ENCODE measurements at places on chromosomes 7 and 10. TPM values are rescaled to one million over a fixed set of nuclear protein-coding genes. Genes with fewer than 3 reads are reported as not detected.

- no peak for DNase-seq
Observed at GRCh38 chr7:35754741-35755140, 46.1 kb upstream of the SEPTIN7 start.

DNA sequence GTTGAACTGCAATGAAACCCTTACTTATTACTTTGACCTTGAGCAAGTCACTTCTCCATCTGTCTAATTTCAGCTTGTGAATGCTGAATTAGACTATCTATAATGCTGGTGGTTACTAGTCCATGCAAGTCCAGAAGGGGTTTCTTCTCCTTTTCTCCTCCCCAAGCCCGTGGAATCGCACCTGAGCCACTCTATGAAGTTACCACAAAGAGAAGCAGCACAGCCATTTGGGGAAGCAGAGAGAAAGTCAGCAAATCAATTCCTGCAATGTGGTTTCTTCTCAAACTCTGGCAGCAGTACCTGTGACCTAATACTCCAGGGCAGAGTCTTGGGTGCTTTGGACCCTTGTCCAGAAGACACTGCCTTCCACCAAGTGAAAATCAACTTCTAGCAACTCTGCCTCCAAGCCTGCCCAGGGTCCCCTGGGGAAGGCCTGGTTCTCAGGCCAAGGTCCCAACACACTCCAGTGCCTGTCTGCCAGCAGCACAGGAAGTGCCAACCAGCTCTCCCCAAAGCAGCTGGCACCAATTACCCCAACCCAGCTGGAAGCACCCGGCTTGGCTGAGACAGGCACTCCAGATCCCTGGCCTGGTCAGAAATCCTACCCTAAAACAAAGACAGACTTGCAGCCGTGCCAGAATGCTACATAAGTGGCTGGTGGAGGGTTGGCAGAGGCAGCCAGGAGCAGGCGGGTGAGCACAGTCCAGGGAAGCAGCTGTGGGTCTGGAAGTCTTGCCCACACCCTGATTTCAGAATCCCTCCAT, 200.3 kb downstream of the LSM5 start:
- no peak for DNase-seq

DNA sequence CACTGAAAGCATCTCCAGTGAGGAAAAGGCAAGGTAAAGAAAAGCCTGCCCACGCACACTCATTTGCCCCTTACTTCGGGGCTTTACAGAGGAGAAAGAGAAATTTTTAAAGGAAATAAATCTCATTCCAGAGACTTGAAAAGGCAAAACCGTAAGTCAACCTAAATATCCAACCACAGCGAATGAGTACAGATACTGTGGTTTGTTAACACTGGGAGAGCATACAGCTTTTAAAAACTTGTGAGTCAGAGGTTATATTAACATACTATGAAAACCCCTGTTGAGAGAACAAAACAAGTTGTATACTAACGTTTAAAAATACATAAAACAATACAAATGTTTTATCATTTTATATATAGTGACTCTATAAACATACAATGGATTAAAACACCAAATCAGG, 28.6 kb upstream of the ST7 start:
- no peak for DNase-seq

GRCh38 chr10:61314273-61314672, 138.9 kb downstream of the TMEM26 start:
- no peak for DNase-seq

DNA sequence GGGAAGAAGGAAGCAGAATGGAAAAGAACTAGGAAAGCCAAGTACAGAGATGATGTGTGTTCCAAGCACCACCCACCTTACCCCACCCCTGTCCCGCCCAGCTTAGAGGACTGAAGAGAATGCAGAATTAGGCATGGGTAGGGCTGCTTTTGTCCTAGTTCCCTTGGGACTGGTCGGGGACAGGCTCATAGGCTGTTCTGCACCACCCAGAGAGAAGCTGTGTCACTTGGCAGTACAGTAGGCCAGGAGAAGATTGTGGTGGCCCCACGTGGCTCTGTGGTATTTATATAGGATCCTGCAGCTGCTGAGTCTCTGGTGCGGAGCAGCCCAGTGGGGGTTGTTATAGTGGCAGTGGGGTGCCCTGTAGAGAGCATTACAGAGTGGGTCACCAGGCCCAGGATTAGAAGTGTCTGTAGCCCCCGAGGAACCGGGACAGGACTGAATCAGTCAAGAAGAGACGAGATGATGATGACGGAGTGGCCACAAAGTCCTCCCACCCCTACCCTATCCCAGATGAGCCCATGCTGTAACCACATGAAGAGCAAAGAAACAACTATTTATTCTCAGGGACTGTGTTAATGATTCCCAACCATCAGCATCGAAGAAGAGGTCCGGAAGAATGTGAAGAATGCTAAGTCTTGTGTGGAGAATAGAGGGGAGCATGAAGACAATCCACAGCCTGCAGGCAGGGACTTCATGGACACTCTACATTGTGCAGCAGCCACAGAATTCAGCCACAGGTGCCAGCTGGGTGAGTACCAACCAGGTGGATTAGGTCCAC, 88.9 kb downstream of the C1GALT1 start:
- no peak for DNase-seq

GRCh38 chr7:151776446-151776845, 100.5 kb downstream of the PRKAG2 start:
- DNase-seq, result no peak

- DNase-seq, result no peak
Observed at GRCh38 chr10:32189400-32190084, 133.3 kb upstream of the KIF5B start.

GRCh38 chr10:122986335-122986734, 6.1 kb downstream of the PSTK start:
- DNase-seq, result no peak

DNA sequence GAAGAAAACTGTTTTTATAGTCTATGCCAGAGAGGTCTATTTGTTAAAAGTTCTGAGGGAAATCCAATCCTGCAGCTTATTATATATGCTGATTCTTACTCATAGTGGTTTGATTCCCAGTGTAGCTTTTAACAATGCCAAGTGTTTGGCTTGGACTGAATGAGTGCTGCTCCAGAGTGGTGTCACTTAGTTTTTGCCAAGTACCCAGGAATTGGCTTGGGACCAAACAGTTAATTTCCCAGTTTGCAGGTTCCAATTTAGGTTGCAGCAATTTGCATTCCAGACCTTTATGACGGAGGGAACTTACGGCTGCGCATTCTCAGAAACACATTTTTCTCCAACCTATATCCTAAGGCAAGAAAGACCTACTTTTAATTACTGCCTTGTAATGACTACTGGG, 32.4 kb downstream of the NSUN6 start:
- no peak for DNase-seq

DNA sequence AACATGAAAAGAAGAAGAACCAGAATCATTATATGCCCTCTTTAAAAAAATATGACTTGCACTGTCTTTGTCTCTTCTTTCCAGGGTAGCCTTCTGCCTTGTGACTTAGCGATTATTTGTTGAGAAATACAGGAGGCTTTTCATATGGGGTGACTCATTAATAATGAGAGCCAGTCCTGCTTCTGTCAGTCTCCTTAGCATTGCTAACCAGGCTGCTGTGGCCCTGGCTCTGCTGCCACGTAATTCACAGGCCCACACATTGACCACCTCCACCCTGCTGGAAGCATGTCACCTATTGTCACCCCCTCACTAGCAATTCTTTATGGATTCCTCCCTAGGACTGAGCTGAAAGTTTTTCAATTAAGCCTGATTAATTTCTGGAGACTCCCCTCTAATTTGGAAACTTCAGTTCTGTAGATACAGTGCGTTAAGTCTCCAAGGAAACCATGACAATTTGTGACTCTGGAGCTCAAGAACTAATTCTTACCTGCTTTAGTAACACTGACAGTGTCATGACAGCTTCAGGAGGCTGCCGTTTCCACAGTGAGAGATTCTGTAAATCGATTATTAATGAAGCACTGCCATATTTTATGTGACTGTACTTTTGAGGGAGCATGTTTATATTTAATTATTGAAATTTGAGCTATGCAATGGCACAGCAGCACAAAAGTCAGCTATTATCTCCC, 267.9 kb upstream of the SP8 start:
- DNase-seq, result no peak

- no peak for DNase-seq
Observed at GRCh38 chr10:58588673-58589265, 76.1 kb downstream of the BICC1 start.

ASB10 gene
- not detected for total RNA-seq

NKX6-2 gene
- not detected for total RNA-seq

TBRG4 gene
- total RNA-seq, result 111 TPM

UNCX gene
- total RNA-seq, result not detected

SPOCK2 gene
- 139 TPM for total RNA-seq

MRPS33 gene
- total RNA-seq, result 30.1 TPM

Measured in B cell (primary cell).